ENCODE measurements at places on chromosomes 2 and 18.
A peak's percentile ranks its signal among the peaks of the same experiment; 100 is the strongest.

- no peak for DNase-seq
Observed at GRCh38 chr2:22616031-22616430, 768.9 kb upstream of the KLHL29 start.

- no peak for DNase-seq
Observed at GRCh38 chr18:12652861-12653401, 5.0 kb downstream of the SPIRE1 start.

GRCh38 chr2:178025551-178026185 lies 46.9 kb downstream of the PDE11A start:
- DNase-seq, result no peak

GRCh38 chr2:129752176-129752575 lies 227.3 kb upstream of the RAB6C start:
- no peak for DNase-seq

- DNase-seq, result no peak
Observed at GRCh38 chr2:102597788-102598187, 21.6 kb upstream of the SLC9A2 start.

- no peak for DNase-seq
Observed at GRCh38 chr2:10286216-10287037, 16.3 kb upstream of the HPCAL1 start.

GRCh38 chr2:28175028-28175427 lies 217.6 kb upstream of the FOSL2 start:
- DNase-seq, result no peak

DNA sequence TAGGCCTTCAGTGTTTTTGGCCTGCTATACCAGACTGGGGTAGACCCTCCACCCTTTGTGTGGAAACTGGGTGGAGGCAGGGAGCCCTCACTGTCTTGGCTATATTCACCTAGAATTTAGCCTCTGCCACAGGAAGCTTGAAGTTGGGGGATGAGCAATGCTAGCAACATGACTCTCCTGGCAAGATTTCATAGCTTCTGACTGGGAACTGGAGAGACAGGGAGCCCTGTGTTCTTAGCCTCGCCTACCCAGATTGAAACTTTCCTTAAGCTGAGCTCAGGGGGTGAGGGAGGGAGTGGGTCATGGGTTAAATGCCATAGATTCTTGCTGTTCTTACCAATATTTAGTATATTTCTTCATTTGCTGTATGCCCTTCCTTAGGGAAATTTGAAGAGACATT lies 46.8 kb upstream of the FAM98A start:
- DNase-seq, result no peak

GRCh38 chr2:238697193-238698071 lies 150.5 kb upstream of the TWIST2 start:
- DNase-seq, result no peak

DNA sequence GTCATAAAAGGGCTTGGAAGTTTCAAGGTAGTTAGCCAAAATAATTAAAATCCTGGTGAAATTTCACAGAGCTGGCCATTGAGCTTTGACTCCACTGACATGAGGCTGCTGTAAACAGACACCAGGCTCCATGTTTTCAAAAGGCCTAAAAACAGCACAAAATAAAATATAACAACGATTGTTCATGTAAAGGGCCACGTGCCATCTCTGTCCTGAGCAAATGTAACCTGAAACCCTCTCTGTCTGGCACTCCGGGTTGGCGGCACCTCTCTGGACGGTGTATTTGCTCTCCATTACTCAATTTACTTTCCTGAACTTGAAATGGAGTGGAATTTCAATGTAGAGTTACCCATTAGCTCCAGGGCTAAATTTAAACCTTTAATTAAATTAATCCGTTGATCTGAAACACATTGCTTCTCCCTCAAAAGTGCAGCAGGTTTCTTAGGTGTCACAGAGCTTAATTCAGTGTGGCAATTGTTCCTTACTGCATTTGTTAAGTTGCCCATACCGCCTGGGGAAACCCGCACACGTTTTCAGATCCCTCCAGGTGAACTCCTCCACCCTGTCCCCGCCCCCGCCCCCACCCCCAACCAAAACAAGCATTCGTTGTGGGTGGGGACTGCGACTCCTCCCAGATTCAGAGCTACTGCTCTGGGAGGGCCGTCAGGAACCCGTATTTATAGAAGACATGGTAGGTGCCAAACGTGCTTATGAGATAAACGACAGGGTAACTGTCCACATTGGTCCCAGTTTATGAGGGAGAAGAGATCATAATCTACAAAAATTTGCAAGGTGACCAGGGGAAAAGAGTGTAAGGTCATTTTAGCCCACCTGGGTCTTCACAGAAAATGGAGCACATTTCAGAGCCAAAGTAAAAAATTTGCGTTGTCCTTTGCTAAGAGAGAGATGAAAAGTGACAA lies 1.2 kb upstream of the CABLES1 start:
- DNase-seq, result peak; percentile 14

GRCh38 chr2:85399183-85399455 lies 11.0 kb downstream of the CAPG start:
- no peak for DNase-seq

DNA sequence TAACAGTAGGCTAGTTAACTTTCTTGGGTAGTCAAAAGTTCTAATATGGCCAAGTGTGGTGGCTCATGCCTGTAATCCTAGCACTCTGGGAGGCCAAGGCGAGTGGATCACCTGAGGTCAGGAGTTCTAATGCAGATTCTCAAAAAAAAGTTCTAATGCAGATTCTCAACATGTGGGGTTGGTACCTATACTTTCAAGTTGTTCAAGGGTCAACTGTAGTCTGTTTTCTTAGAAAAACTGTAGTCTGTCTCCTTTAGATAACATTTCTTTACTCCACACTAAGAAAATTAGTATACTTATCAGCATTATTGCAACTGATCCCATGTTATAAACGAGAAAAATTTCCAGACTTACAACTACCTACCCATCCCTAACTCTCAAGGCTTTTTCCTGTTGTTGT lies 16.6 kb downstream of the INO80D start:
- no peak for DNase-seq

DNA sequence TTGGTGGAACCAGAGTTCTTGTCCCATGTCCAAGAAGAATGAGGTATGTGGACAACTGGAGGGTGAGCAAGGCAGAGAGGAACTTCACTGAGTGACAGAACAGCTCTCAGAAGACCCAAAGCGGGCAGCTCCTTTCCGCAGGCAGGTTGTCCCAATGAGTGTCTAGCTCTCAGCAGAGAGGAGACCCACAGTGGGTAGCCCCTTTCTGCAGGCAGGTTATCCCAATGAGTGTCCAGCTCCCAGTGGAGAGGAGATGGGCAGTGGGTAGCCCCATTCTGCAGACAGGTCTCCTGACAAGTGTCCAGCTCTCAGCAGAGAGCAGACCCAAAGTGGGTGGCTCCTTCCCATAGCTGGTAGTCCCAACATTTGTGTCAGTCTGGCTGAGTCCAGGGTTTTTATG lies 69.6 kb downstream of the SRBD1 start:
- no peak for DNase-seq

DNA sequence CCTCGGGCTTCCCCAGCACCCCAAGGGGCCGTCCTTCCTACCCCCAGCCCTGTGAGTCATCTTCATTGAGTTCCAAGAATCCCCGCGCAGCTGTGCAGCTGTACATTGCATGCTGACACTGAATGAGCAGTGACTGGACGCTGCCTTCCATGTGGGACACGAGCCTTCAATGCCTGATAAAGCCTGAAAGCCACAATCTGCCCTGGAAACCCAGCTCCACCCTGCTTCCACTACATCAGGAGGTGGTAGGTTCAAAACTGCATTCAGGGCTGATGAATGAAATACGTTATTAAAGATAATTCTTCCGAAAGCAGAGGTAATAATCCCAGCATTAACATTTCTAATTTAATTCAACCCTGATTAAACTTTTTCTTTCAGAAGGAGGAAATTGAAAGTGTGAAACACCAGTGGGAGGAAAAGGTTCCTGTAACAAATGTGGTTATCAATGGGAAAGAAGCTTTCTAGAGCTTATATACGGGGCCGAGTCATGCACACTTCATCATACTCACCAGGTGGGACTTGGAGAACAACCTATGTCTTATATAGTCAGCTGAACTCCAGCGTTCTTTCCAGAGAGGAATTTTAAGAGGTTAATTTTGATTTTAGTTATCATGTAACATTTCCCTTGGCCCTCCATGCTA lies 360.1 kb downstream of the LPIN1 start:
- DNase-seq, result peak; percentile 30

DNA sequence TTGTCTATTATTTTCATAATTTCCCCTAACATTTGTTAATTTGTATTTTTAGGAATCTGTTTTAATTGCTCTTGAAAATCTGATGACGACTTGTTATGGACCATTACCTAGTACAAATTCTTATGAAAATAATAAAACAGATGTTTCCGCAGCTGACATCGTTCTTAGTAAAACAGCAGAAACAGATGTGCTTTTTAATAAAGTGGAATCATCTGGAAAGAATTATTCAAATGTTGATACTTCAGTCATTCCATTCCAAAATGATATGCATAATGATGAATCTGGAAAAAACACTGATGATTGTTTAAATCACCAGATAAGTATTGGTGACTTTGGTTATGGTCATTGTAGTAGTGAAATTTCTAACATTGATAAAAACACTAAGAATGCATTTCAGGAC lies 69.9 kb downstream of the PMS1 start:
- no peak for DNase-seq

GRCh38 chr2:123999681-124000080 lies 25.4 kb upstream of the CNTNAP5 start:
- DNase-seq, result no peak

All from stimulated activated CD4-positive, alpha-beta T cell treated with anti-CD3 and anti-CD28 coated beads, Interleukin-4, amount 100 ng/mL, for 24 hours (primary cell).